Stimulated activated CD8-positive, alpha-beta memory T cell treated with anti-CD3 and anti-CD28 coated beads, Interleukin-2, amount 100 ng/mL, for 1 hour (primary cell): ENCODE measurements at places on chromosomes 16 and 17.

- DNase-seq = no peak
Observed at GRCh38 chr16:56336071-56336688, 89.2 kb downstream of the AMFR start.

DNA sequence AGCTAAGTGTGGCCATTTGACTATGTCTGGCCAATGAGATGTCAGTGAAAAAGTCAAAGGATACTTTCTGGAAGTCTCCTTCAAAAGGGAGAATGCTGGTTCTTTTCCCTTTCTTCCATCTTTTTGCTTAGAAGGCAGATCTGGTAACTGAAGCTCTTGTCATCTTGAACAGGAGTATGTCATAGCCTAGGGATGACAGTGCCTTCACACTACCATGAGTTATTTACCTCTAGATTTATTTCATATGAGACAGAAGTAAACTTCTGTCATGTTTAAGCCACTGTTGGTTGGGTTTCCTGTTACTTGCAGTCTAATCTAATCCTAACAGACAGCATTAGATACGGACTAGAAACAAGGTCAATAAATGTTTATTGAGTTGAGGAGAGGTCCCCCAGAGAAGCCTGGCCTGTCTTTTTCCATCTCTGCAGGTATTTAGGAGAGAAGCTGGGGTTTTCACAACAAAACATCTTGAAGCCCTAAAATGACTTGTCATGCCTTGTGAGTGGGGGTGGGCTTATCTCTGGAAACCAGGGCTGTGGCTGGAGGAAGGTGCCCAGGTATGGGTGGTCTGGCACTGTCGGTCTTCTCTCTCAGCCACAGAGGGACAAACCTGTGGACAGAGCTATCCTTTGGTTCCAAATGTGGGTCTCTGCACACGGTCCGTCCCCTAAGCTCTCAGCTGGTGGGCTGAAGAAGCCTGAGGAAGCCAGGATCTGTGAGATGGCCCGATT is 28.5 kb downstream of the TMEM98 start:
- DNase-seq = no peak

- no peak for DNase-seq
Observed at GRCh38 chr17:79669861-79670260, 59.0 kb upstream of the RBFOX3 start.

- DNase-seq = no peak
Observed at GRCh38 chr17:80873307-80873951, 118.2 kb upstream of the CHMP6 start.

- DNase-seq = no peak
Observed at GRCh38 chr17:17937201-17937853, 34.9 kb downstream of the TOM1L2 start.

DNA sequence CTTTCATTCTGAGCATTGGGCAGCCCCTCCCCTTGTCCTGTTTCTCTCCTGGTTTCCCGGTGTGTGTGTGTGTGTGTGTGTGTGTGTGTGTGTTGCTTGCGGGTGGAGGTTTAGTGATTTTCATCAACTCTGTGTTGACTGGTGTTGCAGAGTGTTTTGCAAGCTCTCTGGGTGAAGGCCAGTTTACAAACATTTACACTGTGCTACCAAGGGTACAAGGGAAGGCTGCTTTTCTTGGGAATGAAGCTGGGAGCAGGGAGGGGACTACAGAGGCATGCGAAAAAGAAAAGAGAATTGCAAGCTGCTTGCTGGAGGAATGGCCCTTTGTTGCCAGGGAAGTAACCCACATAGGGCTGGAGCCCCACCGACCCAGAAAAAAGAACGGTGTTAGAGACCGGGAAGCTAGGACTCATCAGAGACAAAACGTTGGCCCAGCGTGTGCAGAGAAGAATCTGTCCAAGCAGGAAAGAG is 29.6 kb downstream of the HS3ST3B1 start:
- no peak for DNase-seq

- DNase-seq = no peak
Observed at GRCh38 chr17:43891851-43892646, 15.3 kb downstream of the MPP2 start.

GRCh38 chr17:52106072-52106471 is 52.4 kb downstream of the CA10 start:
- DNase-seq = no peak

- DNase-seq = no peak
Observed at GRCh38 chr16:81539009-81539758, 94.6 kb downstream of the CMIP start.

- no peak for DNase-seq
Observed at GRCh38 chr17:50634915-50635731, 442 bp downstream of the ABCC3 start.

DNA sequence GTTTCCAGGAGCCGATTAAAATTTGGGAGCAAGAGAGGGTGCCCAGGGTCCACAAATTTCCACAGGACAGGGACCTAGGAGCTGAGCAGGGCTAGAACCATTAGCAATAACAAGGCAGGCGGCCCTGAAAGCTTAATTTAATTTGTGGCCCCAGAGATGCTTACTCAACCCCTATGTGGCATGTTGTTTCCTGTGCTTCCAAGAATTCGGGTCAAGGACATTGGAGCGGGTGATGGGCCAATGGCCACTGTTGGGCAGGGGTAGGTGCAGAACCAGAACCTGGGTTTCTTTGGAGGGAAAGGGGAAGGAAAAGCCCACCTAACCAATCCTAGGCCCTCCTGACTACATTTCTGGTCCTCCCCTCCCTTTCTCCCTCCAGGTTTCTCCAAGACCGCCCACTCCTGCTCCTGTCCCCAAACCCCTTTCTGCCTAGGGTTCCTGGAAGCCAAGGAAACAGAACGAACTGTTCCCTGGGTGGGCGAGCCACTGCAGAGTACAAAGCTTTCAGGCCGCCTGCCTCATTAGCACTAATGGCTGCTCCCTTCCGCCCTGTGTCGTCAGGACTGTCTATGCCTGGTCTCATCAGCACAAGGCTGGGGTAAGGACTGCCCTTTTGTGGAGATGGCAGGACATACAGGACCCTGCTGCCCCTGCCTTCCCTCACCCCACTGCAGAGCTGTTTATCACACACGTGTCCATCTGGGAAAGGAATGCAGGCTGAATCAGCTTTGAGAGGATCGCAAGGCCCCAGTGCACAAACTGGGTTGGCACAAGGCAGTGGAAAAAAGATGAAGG is 581 bp upstream of the AGRP start:
- DNase-seq = no peak

DNA sequence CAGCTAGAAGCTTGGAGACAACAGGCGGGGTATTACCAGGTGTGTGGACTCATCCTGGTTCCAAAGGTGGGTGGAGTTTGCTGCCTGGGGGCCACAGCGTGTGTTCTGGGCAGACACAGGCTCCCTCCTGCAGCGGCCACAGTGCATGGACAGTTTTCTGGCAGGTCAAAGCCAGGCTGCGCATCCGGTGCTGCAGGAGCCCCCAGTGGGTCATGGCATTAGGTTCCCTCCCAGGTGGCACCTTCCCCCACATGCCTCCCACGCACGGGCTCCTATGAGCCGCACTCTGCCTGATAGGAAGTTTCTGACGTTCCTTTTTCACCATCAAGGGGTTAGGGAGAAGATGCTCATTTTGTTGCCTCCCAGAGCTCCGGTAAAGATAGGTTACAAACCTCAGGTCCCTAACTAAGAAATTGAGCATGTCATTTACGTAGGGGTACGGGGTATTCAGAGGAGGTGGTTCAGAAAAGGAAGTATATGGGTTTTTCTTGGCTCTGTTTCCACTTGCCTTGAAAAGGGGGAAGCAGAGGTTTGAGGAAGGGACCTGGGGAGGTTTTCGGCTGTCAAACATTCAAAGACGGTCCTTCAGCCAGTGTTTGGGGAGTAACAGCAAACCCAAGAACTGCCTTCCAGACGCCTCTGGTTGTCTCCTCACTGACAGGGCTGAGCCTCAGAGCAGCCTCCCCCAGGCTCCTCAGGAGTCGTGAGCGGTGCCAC is 32.7 kb upstream of the NAT9 start:
- DNase-seq = no peak

GRCh38 chr16:11022002-11022401 is 77.6 kb downstream of the CLEC16A start:
- no peak for DNase-seq

- no peak for DNase-seq
Observed at GRCh38 chr17:43755389-43755875, 3.2 kb downstream of the SOST start.

DNA sequence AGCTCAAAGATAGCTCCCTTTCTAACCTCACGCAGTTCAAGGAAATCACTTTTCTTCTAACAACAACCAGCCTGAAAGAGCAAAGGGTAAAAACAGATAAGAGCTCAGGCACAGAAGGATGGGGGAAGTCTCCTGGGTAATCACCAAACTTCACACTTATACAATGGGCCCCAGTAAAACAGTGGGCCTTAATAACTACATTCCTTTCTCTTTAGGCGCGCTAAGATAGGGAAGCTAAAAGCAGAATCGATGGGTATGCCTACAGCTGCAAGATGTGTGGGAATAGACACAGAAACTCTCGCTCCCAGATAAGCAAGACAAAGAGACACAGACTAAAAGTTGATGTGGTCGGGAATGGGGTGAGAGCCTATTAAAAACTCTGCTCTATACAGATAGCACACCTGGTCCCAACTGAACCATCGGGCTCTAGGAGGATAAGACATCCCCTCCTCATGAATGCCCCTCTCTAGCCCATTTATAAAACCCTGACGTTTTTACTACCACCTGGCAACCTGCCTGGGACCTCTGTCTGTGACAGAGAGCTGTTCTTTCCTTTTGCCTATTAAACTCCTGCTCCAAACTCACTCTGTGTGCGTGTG is 826 bp downstream of the LYZL6 start:
- DNase-seq = no peak

- no peak for DNase-seq
Observed at GRCh38 chr16:85395207-85395912, 217.8 kb upstream of the GSE1 start.

DNA sequence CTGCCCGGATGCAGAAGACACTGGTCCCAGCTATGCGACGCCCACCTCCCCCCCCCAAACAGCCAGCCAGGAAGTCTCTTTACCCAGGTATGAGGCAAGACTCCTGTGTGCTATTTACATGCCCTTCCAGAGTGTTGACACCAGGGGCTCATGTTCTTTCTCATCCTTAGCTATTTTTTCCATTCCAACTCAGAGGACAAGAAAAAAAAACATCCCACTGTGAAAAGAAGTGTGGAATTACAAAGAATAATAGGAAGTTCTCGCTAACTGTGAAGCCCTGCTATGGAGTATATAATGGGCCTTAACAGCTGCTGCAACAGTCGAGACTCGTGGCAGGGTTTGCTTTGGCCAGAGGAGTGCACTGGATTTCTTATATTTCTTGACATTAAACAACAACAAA is 584.9 kb downstream of the CDH13 start:
- no peak for DNase-seq

DNA sequence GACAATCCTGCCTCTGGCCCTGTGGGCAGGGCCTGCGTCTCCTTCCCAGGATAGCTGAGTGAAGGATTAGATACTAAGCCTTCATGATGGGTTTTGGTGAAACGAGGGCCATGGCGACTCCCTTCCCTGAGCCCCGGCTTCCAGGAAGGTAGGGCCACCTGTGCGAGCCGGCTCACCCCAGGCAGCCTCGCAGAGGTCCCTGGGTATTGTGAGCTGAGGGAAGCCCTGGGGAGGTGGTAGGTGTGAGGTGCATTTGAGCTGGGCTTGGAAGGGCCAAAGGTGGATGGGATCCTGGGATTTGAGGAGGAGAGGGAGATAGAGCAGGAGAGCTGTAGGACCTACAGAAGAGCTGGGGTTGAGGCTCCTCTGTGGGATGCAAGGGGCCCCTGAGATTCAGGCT is 6.5 kb upstream of the P2RX1 start:
- no peak for DNase-seq

DNA sequence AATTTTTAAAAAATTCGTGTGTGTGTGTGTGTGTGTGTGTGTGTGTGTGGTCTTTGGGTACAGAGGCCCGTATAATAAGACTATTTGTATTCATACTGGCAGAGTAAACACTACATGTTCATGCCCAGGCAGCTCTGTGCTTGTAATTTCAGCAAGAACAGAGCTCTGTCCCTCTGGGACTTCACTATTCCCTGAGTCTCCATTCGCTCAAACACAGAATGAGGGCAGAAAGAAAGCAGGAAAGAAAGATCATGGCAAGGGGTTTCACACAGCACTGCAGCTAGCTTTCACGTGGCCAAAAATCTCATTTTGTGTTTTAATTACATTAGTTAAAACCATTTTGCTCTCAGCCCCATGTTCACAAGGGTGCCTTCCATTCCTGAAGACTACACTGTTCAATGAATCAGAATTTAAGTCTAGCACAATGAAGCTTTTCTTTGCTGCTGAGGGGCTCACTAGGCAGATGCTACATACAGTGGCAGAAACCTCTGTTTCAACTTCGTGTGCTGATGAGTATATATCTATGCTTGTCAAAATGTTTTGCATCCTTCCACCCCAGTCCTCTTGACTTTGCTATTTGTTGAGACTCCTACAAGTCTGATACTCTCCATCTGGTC is 198.4 kb upstream of the C17orf78 start:
- no peak for DNase-seq

GRCh38 chr17:18938692-18939023 is 13.3 kb upstream of the SLC5A10 start:
- no peak for DNase-seq

DNA sequence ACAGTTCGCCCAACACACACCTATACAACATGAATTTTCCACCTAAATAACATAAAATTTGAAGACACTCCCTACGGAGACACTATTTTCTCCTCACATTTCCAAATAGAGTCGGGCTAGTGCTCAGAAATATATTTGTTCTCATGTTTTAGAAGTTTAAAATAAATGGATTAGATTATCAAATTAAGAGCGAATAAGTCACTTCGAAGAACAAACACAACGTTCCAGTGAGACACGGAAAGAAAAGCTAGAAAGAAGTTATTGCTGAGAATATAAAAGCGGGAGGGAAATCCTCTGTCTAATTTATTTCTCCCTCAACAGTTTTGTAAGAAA is 2.0 kb upstream of the HS3ST3B1 start:
- no peak for DNase-seq

GRCh38 chr16:29909391-29909790 is 9.1 kb downstream of the ASPHD1 start:
- DNase-seq = no peak

DNA sequence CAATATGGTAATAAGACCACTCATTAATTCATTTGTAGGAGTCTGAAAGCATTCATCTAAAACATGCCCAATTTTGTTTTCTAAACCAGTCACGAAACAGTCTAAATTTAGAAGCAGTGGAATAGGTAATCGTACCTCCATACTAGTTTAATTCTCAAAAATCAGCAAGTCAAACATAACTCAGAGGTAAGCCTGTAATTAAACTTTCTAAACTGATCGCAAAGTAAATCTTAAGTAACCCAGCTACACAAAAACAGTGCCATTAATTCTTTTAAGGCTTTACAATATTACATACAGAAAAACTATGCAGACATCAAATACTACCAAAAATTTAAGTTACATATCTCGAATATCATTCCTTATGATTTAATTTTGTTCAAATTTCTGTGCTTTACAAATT is 31.4 kb downstream of the YWHAE start:
- no peak for DNase-seq

GRCh38 chr17:35586569-35587073 is 501 bp upstream of the AP2B1 start:
- no peak for DNase-seq

GRCh38 chr17:50329716-50330115 is 16.2 kb upstream of the XYLT2 start:
- DNase-seq = no peak
